ENCODE measurements at places on chromosomes 4 and X. TPM values are rescaled to one million over a fixed set of nuclear protein-coding genes. Genes with fewer than 3 reads are reported as not detected.

Gene MYL5
- total RNA-seq: 12.1 TPM

Gene DCHS2
- total RNA-seq: not detected

Gene EDA2R
- 6.2 TPM for total RNA-seq

Gene TEC
- total RNA-seq: 5.4 TPM

Gene MUC7
- total RNA-seq: not detected

DNA sequence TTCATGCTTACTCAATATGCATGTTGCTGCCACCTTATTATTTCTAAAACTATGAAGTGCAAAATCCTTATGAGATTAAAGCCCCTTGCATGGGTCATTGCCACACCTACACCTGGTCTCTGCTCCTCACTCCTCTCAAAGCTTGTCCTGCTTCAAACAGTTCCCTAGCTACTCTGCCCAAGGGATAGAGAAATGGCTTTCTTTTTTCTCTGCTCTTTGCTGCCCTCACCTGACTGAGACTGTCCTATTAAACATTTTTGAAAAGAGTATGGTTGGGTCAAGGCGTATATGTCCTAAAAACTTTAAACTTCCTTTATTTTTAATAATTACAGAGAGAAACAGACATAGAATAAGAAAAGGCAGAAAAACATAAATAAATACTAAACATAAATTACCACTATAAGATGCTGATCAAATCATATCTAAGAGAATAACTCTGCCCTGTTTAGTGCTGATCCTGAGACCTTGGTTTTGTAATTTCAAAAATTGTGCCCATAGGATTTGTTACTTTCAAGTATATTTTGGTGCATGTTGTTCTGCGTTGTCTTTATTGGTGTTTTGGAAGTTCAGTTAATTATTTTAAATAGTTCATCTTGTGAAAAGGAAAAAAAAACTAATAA is 704.9 kb upstream of the PABPC4L start:
- DNase-seq: no peak

DNA sequence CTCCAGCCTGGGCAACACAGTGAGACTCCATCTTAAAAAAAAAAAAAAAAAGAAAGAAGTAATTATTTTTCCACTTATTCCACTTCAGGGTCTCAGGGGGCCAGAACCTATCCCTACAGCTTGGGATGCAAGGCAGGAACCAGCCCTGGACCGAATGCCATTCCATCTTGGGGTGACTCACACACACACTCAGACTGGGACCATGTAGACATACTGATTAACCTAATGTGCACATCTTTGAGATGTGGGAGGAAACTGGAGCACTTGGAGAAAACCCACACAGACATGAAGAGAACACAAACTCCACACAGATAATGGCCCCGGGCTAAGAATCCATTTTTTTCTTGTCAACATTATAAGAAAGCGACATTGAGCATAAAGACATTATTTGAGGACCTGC is 132.5 kb downstream of the PTTG2 start:
- no peak for DNase-seq

DNA sequence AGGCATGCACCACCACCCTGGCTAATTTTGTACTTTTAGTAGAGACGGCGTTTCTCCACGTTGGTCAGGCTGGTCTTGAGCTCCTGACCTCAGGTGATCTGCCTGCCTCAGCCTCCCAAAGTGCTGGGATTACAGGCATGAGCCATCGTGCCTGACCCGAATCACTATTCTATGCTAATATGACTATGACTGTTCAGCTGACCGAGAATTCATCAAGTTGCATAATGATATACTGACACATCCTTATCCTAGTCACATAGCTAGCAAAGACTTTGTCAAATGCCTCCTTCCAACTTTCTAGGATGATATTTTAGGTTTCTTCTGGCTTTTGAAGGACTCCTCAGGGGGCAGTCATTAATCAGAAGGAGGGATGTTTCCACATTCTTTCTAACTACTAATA is 4.8 kb upstream of the GPM6B start:
- no peak for DNase-seq

DNA sequence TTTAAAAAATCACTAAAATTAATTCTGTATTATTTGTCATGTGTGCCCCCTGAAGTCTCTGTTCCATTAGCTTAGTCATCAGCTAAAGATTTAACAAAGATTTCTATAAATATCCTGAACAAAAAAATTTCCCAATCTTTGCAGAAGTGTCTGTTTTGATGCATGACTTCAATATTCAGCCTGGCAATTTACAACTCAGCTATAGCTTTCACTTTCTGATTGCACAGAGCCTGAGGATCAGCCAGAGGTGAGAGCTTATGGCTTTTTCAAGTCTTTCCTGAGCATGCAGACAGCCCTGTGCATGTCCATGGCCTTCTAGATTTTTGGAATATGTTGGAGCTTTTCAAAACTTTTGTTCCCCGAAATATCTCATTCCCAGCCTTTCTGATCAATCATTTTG is 420.1 kb downstream of the ZNF674 start:
- no peak for DNase-seq

GRCh38 chrX:43505769-43506168 is 150.3 kb upstream of the MAOA start:
- peak; percentile 24 for DNase-seq
